ENCODE measurements at places on chromosomes 5 and 9.

DNA sequence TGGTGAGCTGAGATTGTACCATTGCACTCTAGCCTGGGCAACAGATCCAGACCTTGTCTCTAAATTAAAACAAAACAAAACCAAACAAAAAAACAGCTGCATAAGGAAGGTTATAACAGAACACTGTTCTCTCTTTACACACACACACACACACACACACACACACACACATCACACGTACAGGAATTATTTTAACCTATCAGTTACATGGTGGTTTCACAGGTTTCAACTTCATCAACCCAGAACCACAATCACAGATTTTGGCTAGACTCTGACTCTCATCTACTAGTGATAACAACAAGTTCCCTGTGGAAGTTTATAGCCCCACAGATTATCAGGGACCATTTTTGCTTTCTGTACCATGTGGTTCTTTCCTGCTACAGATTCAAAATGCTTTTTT lies 60.2 kb downstream of the RPS23 start:
- no peak for DNase-seq

- no peak for DNase-seq
These were observed 51.8 kb downstream of the NSUN2 start for GRCh38 chr5:6581090-6581489.

DNA sequence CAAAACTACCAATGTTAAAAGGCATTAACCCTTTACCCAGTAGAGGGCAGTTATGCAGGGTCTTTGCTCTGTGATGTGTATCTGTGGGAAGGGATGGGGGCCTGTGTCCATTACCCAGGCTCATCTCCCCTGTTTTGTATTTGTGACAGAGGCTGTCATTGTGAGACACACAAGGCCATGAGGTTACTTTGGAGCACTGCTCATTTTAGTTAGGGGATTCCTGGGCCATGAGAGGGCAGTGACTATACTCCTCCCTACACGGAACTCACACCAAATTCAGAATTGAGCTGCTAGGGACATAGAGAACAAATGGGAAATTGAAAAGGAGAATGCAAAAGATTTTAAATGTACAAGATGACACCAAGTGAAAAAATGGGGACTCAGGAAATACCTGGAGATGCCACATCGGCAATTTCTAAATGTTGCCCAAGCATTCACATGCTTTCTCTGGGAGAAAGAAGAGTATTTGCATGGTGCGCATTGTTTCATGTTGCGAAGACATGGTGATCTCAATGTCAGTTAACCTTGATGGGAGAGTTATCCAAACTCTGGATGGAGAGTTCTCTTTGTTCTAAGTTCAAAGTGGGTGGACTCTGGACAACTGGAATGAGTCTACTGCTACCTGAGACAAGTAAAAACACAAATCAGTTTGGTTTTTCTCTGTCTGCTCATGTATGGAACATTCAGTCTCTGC lies 32.5 kb downstream of the C9orf152 start:
- DNase-seq, result no peak

- no peak for DNase-seq
These were observed 10.0 kb upstream of the GDA start for GRCh38 chr9:72139226-72139625.
